ENCODE measurements at places on chromosomes 4 and X.

DNA sequence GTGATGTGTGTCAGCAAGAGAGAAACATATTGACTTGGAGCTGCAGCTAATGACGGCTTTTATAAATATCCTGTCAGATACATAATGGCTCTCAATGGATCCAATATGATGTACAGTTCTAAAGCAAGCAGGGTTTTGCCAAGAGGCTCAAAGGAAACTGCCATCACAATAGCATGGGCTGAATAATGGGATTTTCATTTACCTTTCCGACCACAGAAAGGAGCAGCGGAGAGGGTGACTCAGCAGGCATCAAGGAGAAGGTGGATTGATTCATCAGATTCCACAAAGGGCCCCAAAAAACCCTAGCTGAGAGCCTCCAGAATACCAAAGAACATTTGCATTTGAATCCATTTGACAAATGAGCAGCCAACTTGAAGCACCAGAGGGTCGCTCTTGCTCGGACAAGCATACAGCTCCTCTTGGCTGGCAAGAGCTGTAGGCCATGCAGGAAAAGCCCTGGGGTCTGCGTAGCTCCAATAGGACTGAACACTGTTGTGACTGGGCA is 355.7 kb upstream of the NOCT start:
- no peak for DNase-seq

DNA sequence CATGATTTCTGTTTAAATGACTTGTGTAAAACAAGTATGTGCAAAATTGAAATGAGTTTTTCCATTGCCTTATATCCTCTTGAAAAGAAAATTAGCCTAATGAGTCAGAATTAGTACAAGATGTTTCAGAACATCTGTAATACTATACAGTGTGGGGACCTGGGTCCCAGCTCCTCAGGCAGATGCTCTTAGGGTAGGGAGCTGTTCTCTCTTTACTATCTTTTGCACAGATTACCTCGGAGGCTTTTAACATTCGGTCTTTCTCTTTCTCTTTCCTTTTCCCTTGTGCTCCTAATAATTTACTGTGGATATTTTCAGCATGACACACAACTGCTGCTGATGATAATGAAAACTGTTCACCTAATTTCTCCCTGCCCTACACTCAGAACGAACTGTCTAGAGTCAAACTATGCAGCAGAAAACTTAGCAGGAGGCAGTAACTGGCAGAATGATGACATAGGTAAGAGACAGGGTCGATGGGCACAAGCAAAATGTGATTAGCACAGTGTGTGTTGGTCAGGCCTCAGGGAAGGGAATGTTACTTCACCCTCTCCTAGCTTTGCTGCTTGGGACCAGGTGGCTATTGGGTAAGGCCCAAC is 455.3 kb downstream of the PDHA2 start:
- no peak for DNase-seq

DNA sequence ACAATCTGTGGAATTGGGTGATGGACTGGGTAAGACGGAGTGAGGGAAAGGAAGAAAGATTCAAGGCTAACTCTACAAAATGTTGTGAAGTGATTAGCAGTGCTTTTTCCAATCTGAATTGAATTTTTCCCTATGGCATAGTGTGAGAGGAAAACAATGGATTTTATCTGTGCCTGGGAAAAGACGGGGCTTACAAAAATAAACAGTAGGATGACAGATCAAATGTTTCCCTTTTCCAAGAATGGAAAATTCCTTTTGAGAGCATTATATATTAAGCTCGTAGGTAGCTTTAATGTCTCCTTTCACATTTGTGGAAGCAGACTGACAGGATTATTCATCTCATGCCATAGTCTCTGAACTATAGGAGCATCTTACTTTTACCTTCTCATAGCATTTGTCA is 27.8 kb downstream of the ATP11C start:
- DNase-seq = no peak

DNA sequence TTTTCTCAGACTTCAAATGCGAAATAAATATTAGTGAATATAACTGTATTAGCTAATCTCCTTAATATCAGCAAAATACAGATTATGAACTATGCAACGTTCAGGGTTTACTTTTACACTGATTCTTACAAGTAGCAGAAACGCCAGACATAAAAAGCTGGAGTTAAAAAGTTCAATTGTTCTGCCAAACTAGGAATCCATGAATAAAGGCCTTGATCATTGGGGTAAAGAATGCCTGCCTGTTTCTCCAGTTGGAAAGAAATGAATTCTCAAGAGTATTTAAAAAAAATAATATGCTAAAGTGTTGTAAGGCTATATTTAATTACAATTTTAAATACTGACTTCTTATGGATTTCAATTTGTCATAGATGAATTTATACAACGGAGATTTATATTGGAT is 612.2 kb downstream of the DMD start:
- no peak for DNase-seq

DNA sequence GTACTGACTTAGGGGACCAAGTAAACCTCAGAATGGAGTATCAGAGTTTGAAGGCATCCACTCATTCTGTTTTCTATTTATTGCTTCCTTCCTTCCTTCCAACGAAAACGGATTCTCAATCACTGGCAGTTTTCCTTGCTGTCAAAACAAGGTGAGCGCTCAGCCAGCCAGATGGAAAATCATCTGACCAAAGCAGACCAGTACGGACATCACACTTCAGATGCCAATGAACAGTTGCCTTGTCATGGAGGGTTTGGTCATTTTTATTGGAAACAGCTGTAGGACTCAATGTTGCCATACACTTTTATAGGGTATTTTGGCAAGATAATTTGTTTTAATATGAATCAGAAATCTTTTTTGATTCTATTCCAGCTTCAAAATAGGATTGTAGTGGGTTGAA is 16.6 kb downstream of the GEMIN8 start:
- no peak for DNase-seq

GRCh38 chr4:163493643-163494359 is 689 bp upstream of the TMA16 start:
- no peak for DNase-seq

- no peak for DNase-seq
Measured at GRCh38 chrX:20974326-20974725, 399.9 kb upstream of the CNKSR2 start.

DNA sequence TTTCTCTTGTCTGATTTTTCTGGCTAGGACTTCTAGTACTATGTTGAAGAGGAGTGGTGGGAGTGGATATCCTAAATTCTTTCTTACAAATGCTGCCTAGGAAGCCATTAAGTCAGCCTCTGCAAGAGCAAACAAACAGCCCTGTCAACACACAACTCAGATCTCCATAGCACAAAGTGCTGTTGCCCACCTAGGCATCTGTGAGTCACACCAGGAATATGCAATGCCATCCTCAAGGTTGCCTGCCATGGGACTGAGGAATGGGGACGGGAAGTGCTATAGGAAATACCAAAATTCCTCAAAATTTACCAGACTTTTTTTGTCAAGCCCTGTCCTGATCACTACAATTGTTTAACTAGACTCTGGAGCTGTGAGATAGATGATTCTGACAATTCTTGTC is 466.9 kb downstream of the FSTL5 start:
- DNase-seq = no peak

DNA sequence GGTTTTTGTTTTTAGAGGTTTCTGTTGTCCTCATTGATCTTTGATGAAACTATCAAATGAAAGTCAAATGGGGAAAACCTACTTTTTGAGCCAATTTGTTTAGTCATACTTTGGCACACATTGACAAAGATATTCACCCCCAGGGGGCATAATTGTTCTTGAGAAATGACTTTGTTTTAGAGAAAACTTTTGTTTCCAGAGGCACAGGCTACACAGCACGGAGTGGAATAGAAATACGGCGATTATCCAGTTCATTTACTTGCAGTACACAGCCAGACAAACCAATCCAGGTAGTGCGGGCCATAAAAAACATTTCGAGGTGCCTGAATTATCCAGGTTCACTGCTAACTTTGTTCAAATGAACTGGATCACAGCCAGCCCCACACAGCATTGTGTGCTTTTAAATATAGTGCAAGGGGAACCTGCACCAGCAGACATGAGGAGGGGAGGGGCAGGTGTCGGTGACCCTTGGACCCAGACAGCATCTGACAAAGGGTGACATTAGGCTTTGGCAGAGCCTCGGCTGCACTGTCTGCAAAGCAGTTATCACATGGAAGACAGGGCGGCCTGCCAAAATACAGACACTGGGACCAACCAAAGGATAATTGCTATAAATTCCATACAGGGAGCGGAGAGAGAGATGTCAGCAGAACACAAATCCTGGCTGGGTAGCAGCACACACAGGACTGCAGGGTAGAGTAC is 179.6 kb upstream of the NOCT start:
- DNase-seq = no peak

GRCh38 chr4:73221734-73222133 is 36.9 kb downstream of the ANKRD17 start:
- no peak for DNase-seq

- no peak for DNase-seq
Measured at GRCh38 chr4:1573830-1574459, 110.2 kb downstream of the FAM53A start.

GRCh38 chr4:172822331-172822730 is 346.3 kb upstream of the GALNT7 start:
- DNase-seq = no peak

All from stimulated activated CD4-positive, alpha-beta T cell treated with anti-CD3 and anti-CD28 coated beads, Interleukin-4, amount 100 ng/mL, for 4 hours (primary cell).